Activated T-cell treated with anti-CD3 and anti-CD28 coated beads, Interleukin-2, amount 50 U/mL, for 24 hours (primary cell): ENCODE measurements at places on chromosomes 6 and 20.

GRCh38 chr6:96899019-96899418, 1.3 kb upstream of the NDUFAF4 start:
- no peak for DNase-seq

DNA sequence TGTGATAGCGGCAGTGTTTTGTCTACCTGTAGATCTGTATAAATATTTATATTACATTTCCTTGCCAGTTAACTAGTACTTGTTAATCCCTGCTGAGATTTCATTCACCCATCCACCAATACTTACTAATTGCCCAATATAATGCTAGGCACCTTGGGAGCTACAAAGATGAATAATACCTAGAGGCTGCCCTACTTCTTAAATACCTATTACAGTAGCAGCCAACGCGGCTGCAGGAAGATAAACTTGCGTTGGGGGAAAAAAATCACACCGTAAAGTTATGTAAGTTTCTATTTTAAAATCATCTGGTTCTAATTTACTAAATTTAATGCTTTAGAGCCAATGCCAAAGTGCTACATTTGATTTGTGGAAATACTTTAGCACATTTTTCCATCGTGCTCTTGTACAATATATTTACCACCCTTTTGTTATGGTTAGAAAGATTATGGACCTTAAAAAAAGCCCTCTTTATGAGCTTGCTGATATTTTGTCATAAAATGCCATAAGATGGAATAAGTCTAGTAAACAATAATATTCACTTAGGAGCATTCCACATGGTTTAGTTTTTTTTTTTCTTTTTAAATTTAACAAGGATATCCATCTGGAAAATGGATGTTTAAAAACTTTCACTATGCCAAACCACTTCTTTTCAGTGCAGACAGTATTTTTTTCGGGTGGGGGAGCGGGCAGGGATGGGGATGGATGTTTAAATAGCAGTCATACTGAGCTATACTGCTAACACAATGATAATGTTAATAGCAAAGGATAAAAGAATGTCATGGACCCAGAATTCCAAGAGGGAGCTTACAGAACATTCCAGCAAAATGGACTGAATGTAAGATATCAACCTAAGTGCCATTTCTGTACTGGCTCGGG, 13.2 kb upstream of the NEDD9 start:
- no peak for DNase-seq

GRCh38 chr6:50608421-50608820, 104.9 kb upstream of the TFAP2D start:
- no peak for DNase-seq

DNA sequence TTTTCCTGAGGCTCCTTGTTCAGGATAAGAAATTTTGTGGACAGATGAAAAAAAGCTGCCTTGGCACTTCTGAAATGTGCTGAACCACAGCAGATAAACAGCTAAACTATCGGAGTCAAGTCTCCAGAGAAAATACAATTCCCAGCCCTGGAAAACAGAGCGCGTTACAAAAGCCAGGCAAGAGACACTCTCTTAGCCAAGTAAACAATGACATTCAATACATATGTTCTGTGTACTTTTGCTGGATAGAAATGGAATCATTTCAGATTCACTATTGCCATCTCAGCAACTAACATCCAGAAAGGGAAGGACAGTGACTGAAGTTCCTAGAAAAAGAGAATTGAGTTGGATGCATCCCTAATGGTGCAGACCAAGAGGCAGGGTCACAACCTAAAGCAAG, 196.8 kb upstream of the NRSN1 start:
- DNase-seq, result no peak

- no peak for DNase-seq
These were observed 308.4 kb upstream of the GJE1 start for GRCh38 chr6:141824350-141824749.

GRCh38 chr20:21622097-21622857, 83.2 kb upstream of the PAX1 start:
- no peak for DNase-seq

- no peak for DNase-seq
These were observed 280.4 kb downstream of the FOXC1 start for GRCh38 chr6:1890071-1890470.

DNA sequence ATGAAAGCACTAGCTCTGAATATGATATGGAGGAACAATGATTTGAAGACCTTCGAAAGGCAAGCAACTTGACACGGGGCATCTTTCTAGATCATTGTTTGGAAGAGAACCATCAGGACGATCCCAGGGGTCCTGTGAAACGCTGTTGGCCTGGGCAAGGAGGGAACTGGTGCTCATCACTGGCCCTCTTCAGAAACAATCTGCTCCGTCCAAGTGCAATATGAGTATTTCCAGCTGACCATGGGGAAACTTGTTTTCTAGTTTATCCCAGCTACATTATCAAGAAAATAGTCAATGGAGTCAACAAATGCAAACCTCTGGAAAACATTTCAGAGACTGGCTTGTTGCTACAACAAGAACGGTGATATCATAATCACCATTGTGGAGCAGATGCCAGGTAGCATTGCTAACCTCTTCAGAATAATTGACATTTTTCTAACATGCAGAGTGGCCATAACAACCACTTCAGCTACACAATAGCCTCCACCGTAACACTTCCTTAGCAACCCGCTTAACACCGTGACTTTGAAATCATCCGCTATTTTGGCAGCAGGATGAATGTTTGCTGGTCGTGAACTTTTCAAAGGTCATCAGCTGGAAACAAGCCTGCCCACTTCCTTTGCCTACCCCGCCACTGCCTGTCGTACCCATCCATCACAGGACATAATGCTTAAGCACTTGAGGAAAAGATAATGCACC, 112.0 kb upstream of the PDE10A start:
- DNase-seq, result no peak

DNA sequence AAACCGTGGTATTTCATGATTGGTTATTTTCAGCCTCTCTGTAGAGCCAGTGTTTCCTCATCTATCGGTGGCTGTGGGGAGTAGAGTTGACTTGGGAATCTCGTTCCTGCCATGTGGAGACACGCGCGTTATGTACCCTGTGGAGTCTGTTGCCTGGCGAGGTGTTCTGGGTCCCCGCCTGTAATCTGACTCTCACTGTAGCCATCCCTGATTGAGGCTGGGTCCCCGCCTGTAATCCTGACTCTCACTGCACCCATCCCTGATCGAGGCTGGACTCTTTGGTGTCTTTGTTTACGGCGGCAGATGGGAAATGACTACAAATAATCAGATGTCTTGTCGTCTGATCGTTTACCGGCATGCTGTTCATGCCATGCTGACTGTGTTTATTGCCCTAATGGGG, 153.9 kb downstream of the DTNBP1 start:
- DNase-seq, result no peak

DNA sequence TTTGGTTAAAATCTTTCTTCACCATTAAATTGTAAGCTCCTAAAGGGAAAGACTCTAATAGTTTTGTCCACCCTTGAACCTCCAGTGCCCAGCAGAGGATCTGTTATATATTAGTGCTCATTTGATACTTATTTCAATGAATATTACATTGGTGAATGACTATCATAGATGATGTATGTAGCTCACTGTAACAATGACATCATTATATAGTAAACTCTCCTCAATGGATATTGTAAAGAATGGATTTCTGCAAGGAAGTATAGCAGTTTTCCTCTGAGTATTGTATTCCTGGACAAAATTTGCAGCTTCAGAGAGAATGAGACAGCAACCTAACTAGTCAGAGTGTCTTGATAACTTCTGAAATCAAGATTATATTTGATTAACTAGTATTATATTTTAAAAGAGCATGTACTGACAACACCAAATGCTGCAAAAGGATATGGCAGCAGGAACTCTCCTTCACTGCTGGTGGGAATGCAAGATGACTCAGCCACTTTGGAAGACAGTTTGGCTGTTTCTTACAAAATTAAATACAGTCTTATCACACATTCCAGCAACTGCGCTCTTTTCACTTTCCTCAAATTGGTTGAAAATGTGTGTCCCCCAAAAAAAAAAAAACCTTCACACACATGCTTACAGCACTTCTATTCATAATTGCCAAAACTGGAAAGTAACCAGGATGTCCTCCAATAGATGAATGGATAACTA, 189.8 kb upstream of the OPRM1 start:
- DNase-seq, result no peak

GRCh38 chr6:49698478-49698877, 14.9 kb downstream of the CRISP2 start:
- no peak for DNase-seq

DNA sequence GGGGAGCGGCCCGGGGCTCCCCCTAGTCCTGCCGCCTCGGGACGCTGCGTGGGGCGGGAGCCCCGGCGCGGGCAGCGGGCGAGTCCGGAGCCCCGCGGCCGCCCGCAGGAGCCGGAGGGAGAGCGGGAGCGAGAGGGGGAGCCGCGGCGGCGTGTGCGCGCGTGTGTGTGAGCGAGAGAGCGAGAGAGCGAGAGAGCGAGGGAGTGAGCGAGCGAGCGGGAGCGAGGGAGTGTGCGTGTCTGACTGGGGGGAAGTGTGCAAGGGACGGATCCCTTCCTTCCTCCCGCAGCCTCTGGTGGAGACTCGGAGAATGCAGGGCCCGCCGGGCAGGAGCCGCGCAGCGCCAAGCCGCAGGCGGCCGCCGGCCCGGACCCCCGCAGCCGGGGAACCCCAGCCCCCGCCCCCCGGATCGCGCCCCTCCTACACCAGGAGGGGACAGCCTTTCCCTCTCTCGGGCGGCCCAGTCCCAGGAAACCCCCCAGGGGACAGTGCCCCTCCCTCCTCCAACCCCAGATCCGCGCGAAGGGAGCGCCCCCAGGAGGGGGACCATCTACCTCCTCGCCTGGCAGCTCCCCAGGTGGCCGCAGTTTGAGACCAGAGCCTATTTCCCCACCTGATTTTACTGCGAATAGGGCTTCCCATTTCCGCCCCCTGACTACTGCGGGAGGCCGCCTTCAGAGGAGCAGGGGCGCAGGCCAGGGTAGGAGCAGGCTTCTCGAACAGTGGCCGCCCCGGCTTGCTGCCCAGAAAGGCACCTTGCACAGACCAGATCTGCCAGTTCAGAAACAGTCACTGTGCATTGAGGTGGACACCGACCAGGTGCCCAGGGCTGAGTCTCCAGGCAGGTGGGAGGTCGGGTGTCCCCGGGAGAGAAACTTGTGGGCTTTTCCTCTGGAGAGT, at the start of gene CDH22:
Gene CDH22 (minus strand): TSS at position 241 of the 900 bp plus-strand sequence. CDS start 57,204 bp downstream, outside the sequence.
- peak; percentile 62 for DNase-seq
